ENCODE measurements at places on chromosomes 7 and 10.

DNA sequence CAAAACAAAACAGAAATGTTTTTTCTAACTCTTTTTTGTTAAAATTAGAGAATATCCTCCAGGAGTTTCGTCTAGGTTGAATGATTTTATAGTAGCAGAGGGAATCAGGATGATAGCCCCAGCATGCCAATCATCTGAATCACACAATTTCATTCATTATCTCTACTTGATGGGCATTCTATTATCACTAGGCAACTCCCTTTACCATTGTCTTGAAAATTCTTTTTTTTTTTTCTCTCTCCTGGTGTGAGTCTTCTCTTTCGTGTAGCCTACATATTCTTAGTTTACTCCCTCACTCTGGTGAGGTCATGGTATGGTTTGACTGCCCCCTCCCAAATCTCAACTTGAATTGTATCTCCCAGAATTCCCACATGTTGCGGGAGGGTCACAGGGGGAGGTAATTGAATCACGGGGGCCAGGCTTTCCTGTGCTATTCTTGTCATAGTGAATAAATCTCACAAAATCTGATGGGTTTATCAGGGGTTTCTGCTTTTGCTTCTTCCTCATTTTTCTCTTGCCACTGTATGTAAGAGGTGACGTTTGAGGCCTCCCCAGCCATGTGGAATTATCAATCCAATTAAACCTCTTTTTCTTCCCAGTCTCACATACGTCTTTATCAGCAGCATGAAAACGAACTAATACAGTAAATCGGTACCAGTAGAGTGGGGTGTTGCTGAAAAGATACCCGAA is 105.0 kb downstream of the OTUD1 start:
- DNase-seq: no peak

- DNase-seq: no peak
Observed at GRCh38 chr10:100232101-100232500, 2.7 kb upstream of the CHUK start.

GRCh38 chr7:69295977-69296376 is 302.3 kb upstream of the AUTS2 start:
- DNase-seq: no peak

GRCh38 chr7:108525327-108525984 is 479 bp downstream of the PNPLA8 start:
- DNase-seq: no peak

DNA sequence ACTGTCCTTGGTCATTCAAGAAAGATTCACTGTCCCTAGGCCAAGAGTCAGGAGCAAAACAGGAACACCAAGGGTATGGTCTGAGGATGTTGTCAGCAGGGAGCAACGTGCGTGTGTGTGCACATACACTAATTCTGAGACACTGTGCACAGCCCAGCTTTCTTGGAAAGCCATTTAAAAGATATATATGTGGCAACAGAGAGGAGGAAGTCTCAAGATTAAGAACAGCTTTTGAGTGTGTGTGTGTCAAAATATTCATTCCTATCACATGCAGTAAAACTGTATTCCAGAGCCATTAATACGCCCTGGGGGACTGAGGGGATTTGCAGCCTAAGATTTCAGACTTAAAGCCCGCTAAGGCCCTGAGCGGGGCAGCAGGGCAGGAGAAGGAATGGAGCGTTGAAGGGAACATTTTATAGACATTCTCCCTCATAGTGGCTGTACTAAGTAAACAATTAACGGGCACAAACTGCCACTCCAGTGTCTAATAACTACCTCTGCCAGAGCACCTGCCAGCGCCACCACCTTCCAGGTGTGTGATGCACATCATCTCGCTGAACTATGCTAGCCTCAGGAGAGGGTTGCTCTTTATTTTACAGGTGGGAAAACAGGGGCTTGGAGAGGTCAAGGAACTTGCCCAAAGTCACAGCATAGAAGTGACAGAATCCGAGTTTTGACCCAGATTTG is 2.0 kb downstream of the NOD1 start:
- DNase-seq: no peak

GRCh38 chr7:156642306-156643045 is 1.9 kb downstream of the RNF32 start:
- no peak for DNase-seq

DNA sequence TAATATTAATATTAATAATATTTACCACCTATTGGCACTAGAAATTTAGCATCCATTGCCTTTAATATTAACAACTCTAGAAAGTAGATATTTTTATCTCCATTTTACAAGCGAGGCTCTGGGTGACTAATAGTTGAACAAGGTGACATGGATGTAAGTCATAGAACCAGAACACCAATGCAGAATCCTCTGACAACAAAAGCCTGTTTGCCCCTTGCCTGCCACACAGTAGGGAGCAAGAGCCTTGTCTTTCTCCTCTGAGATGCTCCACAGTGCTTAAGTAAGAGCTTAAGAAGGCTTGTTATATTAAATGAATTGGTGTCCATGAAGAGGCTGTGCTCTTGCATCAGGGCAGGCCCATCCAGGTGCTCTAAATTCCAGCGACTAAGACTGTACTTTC is 51.2 kb upstream of the LBX1 start:
- no peak for DNase-seq

GRCh38 chr7:10237306-10237705 is 736.4 kb upstream of the PHF14 start:
- no peak for DNase-seq

GRCh38 chr10:28432210-28432676 is 100.7 kb upstream of the WAC start:
- DNase-seq: peak; percentile 43

DNA sequence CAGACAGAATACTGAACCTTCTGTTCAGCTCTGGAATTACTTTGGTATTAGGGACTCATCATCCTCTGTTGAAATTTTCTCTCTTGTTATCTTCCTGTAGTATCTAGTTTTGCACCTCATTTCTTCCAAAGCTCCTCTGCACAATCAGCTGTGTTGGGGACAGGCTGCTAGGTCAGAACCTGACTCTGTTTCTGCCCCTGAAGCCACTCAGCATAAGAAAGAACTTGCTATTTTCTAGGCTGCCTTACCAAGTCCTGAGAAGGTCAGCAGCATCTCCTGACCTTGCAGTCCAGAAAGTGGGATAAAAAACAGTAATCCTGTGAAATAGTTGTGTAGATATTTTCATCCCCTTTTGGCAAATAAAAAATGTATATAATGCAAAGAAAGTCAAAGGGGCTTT is 862.6 kb downstream of the SORCS3 start:
- DNase-seq: no peak

DNA sequence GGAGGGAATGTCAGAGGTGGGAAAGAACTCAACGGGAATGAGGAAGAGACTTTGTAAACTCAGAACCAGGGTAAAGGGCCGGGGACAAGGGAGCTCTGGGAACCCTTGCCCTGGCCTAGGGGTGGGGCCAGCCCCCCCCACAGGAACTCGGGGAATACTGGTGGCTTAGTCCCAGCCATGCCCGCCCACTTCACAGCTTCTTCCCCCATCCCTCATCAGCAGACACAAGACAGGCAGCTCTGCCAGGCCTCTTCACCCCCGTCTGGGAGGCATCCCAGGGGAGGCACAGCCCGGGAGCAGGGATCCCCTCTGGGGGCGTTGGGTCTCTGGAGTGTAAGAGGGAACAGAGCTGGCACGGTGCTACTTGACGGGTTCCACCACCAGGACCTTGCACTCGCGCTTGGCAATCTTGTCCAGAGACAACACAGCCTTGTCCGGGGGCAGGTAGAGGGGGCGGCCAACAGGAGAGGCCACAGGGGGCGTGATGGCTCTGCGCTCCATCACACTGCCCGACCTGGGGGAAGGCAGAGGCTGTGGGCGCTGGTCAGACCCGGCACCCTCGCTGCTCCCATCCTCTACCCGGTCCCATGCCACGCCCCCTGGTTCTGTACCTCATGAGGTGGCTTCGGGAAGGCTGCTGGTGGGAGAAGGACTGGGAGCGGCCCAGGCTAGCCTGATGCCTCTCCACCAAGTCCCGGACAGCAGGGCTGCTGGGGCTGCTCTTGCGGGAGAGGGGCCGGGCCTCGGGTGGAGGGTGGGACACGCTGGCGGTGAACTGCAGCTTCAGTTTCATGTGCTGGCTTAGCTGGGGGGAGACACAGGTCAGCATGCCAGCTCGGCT is 3.7 kb downstream of the TRAPPC14 start:
- DNase-seq: no peak

DNA sequence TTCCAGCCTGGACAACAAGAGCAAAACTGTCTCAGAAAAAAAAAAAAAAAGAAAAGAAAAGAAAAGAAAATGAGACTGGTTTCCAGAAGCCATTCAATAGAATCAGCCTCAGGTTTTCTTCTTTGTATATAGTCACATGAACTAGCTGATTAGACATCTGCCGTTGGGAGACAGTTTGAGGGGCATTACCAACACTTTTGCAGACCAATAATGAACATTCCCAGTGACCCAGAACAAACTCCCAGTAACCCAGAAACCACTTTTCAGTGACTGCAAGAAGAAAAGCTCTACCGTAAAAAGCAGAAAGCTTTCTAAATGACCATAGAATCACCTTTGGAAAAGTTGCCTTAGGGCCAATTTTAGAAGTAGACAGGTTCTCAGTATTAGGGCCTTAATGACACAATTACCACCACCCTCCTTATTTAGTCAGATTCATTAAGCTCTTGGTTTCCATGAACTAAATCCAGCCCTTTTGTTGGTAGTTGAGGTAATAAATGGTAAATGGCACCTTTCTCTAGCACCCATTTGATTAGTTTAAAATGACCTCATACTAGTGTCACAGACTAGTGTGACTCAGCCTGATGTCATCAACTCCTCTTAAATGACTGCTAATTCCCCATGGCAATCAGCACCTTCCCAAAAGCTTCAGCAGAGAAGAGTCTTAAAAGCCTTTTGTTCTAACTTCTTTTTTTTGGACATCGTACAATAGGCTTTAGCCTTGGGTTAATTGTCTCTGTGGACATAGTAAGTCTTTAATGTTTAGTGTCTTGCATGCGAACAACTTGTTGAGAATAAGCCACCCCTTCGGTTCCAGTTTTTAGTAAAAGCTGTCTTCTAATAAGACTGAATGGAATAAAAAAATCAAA is 33.6 kb upstream of the XRCC2 start:
- DNase-seq: no peak

GRCh38 chr10:88725798-88726197 is 19.7 kb downstream of the LIPK start:
- no peak for DNase-seq

DNA sequence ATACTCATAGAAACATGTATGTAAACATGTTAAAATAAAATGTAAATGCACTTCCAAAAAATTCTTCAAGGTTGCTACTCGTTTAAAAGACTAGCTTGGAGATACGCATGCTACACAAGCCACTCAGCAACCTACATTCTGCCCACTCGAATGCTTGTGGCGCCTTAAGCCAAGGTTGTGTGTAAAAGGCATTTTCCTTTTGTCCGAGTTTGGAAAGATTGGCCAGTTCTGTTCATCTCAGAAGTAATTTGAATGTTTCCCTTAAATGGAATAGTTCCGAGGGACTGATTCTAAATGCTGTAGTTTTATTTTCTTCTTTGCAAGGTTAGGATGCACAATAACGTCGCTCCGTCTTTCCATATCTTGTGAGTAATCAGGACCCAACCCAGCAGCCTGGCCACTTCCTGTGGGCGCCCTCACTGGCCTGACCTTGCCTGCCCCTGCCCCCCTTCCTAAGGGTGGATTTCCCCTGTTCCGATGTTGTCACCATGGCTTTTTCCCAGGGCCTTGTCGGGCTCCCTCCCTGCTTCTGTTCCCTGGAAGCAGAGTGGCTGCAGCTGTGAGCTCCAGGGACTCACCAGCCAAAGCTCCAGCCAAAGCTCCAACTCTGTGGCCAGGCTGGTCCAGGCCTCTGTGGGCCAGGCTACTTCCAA is 70.6 kb downstream of the PTPRE start:
- no peak for DNase-seq

GRCh38 chr7:67512481-67512880 is 515.8 kb downstream of the TYW1 start:
- no peak for DNase-seq

DNA sequence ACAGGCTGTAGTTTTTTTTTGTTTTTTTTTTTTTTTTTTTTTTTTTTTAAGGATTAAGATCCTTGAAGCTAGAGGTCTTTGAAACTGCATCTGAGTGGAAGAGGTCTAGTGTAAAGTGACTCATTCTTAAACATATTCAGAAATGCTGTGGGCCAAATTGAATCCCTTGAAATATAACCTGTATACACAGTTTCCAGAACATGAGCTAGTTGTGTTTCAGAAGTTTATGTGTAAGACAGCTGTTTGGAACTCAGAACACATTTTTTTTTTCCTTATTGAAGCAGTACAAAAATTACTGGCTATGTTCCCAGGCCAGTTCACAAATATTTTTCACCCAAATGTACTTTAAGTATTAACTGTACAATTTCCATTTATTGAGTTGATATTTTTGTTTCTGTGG is 67.9 kb downstream of the PPP1R9A start:
- no peak for DNase-seq

DNA sequence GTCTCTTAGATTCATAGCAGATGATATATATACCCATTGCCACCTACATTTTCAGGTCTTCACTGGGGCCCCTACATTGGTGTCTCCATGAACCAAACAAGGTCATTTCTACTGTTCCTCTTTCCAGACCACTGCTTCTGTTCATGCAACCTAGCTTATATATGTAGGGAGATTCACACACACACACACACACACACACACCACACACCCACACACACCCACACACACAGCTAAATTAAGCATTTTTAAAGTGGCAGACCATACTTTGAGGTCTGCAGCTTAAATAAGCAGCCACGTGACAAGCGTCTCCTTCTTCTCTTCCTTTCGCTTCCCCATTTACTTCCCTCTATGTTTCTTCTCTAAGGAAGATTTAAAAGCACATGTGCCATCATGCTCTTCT is 70.0 kb upstream of the CC2D2B start:
- DNase-seq: no peak

DNA sequence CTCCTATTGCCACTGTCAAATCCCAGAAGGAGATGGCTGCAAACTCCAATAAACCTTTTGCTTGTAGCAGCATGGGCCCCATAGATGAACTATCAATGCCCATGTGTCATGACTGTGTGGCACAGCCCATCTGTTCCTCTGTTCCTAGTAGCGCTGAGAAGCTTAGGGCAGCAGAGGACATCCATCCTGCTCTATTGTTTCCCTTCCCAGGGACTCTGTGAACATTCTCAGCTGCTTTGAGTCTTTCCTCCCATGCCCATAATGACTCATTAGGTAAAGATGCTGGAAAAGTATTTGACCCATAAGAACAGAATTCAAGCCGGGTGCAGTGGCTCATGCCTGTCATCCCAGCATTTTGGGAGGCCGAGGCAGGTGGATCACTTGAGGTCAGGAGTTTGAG is 28.3 kb downstream of the STMP1 start:
- no peak for DNase-seq

DNA sequence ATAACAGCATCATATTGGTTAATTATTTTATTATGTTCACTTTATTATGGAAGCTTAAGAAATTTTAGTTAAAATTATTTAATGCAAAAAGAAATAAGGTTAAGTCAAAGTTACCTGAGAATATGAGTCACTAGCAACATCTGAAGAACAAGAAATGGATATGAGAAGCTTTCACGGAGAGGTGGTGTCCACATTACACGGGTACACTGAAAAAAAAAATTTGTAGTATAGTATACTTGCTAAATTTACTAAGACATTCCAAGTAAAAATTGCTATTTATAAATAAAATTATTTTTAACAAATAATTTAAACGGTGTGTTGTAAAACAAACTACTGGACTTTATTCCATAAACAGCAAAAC is 63.9 kb downstream of the DPY19L1 start:
- DNase-seq: no peak

GRCh38 chr10:101282947-101283346 is 53.7 kb upstream of the LBX1 start:
- no peak for DNase-seq

- no peak for DNase-seq
Observed at GRCh38 chr7:133026210-133026859, 55.6 kb downstream of the CHCHD3 start.

GRCh38 chr10:49593998-49594397 is 16.1 kb upstream of the SLC18A3 start:
- DNase-seq: no peak

- DNase-seq: no peak
Observed at GRCh38 chr10:35487336-35488034, 117.7 kb upstream of the GJD4 start.

Measured in CD4-positive, alpha-beta T cell treated with Interleukin-12 subunit alpha and Interleukin-12 subunit beta, for 1 hour (primary cell).